ENCODE measurements at places on chromosomes 12 and 14.

GRCh38 chr12:132154341-132154761 is 10.1 kb downstream of the NOC4L start:
- no peak for DNase-seq

GRCh38 chr14:81068176-81068782 is 112.9 kb downstream of the TSHR start:
- no peak for DNase-seq

DNA sequence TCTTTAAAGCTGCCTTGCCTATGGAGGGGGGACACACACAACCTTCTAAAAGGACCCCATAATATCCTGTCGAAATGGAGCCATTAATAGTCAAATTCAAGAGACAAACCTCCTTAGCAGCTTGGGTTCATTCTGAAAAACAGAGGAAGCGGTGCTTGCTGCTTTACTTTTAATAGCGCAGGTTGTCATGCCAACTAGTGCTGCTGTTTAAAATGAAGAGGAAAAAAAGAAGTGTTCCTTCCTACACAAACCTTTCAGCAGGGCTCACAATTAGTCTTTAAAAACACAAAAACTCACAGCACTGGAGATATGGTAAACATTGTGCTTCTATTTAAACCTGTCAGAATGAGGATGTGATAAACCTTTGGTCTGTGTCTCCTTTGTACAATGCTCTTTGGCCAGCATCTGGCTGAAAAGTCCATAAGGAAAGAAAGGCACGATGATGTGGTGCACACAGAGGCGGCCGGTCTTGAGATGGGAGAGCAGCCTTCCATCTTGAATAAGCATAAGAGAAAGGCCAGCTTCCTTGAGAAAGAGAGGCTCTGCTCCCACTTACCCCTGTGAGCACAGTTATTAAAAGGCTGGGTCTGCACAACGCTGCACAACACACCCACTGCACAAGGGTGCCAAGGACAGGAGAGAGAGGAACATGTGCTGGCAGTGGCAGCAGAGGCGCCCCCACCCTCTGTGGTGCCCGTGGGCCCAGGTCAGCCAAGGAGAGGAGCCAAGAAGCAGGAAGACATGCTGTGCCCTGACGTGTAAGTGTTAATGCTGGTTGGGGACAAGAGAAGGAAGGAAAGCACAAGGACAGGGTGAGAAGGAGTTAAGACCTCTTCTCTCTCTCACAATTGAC is 144.6 kb downstream of the TTC7B start:
- DNase-seq, result no peak

DNA sequence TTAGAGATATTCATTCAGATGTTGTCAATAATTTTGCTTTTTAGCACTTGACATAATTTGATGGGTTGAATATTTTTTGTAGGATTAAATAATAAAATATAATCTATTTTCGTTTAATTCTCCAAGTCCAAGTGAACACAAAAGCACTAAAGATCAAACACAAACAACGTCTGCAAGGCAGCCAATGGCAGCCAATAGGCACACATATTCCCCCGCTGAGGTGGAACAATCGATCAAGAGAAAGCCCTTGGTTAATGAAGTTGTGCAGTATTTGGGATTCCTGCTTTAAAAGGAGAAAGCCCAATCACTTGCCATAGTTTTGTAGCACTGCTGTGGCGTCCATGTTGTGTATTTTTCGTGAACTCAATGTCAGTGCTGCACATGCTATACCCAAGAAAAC is 1.5 kb downstream of the DHRS7 start:
- no peak for DNase-seq

DNA sequence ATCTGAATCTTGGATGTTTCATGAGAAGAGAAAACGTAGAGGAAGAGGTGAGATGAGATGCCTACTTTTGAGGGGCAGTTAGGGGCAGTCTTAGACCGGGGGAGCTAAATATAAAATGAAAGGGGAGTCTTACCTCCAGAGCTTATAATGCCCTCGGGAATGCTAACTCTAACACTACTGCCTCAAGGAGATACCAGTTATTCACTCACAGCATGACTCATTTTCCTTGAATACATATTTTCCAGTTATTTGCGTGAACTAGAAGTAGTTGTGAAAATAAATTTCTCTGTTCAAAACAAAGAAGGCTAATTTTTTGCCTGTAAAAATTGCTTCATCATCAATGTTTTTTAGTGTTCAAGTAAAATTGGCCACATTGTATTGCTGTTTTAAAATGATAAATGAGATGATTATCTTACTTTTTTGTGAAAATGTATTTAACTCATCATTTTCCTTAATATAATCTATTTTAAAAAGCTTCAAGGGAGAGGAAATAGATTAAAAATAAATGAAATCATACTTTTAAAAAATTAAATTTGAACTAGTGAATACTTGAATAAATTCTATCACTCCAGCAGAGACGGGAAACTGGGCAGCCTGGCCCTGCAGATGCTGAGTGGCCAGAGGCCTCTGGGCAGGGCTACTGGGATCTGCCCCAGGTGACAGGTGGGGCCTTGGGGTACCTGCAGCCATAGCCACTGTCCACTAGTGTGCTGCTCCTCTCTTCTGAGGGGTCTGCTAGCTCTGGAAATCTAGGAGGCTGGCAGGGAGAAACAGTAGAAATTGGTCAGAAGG is 339.3 kb downstream of the EGLN3 start:
- DNase-seq, result no peak

DNA sequence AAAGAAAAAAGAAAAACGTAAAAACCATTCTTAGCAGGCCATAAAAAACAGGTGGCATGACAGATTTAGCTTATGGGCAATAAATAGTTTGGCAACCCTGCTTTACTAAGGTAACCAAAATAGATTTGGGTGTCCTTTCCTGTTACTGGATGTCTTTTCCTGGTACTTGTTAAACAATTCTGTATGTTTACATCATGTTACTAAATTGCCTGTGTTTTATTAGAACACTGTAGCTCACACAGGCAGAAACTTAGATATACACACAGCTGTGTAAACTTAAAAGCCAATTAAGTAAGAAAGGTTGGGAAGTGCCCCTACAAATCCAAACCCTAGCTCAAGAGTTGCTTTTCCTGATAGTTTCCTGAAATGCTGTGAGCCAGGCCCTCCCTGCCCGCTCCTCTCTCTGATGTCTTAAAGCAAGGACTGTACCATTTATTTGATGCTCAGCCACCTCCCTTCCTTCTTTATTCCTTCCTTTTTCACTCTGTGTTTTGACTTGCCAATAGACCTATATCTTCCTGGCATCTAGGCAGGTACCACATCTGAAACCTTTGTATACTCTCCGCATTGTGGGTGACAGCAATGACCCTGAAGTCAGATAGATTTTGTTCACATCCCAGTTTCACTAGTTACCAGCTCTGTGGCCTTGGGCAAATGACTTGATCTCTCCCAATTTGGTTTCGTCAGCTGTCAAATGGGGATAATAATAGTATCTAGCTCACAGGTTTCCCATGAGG is 3.7 kb upstream of the CAMKK2 start:
- no peak for DNase-seq

- no peak for DNase-seq
Observed at GRCh38 chr12:106739815-106740530, 34.5 kb upstream of the RIC8B start.

- no peak for DNase-seq
Observed at GRCh38 chr14:42111355-42111754, 504.7 kb downstream of the LRFN5 start.

DNA sequence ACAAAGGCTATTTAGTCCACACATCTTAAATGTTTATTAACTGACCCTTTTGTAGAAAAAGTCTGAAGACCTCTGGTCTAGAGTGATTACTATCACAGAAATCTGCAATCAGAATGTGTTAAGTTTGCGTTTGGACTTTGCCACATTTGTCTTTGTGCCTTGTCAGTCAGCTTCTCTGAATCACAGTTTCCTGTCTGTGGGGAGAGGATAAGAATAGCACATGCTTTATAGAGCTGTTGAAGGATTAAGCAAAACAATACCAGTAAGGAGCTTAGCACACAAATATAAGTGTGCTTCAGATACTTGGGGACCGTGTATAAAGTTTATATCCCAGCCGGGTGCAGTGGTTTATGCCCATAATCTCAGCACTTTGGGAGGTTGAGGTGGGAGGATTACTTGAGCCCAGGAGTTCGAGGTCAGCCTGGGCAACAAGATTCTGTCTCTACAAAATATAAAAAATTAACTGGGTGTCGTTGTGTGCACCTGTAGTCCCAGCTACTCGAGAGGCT is 63.0 kb upstream of the BTG1 start:
- peak; percentile 46 for DNase-seq

DNA sequence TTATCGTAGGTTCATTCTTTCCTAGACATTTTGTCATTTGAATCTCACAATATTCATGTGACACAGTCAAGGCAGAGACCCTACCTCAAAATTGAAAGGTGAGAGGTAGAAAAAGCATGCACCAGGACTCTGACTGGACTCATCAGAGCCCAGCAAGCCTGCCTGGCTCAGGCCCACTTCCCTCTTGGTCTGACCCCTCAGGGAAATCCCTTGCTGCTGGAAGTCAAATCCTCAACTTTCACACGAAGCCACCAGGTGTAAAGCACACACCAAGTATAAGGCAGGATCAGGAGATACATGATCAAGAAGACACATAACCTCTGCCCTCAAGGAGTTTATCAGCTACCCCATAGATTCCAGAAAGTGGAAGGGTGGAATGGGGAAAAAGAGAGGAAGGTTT is 18.8 kb downstream of the NIN start:
- DNase-seq, result no peak

- DNase-seq, result no peak
Observed at GRCh38 chr12:53857666-53858065, 81.0 kb upstream of the HOXC13 start.

All from activated T-cell treated with anti-CD3 and anti-CD28 coated beads, Interleukin-2, amount 50 U/mL, for 72 hours (primary cell).